Right lung (tissue), 10 donors: ENCODE measurements at places on chromosomes 5 and 9. TPM values are rescaled to one million over a fixed set of nuclear protein-coding genes. Genes with fewer than 3 reads are reported as not detected.

CLINT1 gene
- 115 TPM for polyA plus RNA-seq

MARCHF11 gene
- not detected for polyA plus RNA-seq

MTX3 gene
- 28.2 TPM for polyA plus RNA-seq

DAP gene
- 117 TPM for polyA plus RNA-seq

PLPP6 gene
- polyA plus RNA-seq: 10.1 TPM

PCAT7 gene
- polyA plus RNA-seq: 1.1 TPM

BTNL3 gene
- not detected for polyA plus RNA-seq

GPX8 gene
- polyA plus RNA-seq: 63.9 TPM

PDE4D gene
- 27.4 TPM for polyA plus RNA-seq

ADAMTSL2 gene
- 15.2 TPM for polyA plus RNA-seq

PLPPR1 gene
- polyA plus RNA-seq: 18.2 TPM

MCC gene
- 17.2 TPM for polyA plus RNA-seq

TAF11L11 gene
- not detected for polyA plus RNA-seq

SLC46A2 gene
- 0.82 TPM for polyA plus RNA-seq
